Effector CD8-positive, alpha-beta T cell (primary cell): ENCODE measurements at places on chromosomes 2 and 18.

GRCh38 chr2:77008853-77009252 is 513.3 kb downstream of the LRRTM4 start:
- no peak for DNase-seq

- DNase-seq, result no peak
Observed at GRCh38 chr2:241865957-241866789, 3.4 kb upstream of the RTP5 start.

- DNase-seq, result no peak
Observed at GRCh38 chr2:101149241-101150192, 1.7 kb downstream of the TBC1D8 start.

GRCh38 chr18:29174891-29175290 is 998.0 kb upstream of the CDH2 start:
- no peak for DNase-seq

DNA sequence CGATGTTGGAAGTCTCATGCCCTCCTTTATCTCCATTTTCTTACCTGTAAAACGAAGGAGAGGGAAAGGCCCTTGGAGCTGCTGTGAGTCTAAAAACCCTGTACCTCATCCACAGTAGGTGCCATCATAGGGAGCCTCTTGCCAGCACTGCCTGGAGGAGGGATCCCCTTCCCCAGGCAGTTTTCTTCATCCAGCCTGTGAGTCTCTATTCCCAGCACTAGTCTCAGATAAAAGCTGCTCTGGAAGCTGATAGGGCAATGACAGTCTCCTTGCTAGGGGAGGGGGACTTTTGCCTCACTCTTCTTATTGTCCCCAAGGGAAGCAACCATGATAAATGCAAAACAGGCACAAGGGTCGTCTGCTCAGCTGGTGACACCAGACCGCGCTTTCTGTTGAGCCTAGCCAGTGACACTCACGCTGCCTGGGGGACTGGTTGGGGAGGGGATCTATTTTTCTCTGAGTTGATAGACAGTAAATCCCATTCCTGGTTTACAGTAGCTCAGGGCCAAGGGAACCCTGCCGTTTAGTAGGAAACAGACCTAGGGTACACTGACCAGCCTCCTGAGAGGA is 139.5 kb upstream of the NABP1 start:
- DNase-seq, result no peak

GRCh38 chr2:138633049-138633448 is 131.5 kb downstream of the SPOPL start:
- no peak for DNase-seq

- no peak for DNase-seq
Observed at GRCh38 chr2:29240601-29241000, 125.4 kb downstream of the CLIP4 start.

GRCh38 chr2:53259395-53260009 is 508.1 kb upstream of the CHAC2 start:
- no peak for DNase-seq

- no peak for DNase-seq
Observed at GRCh38 chr2:112686348-112687217, 34.2 kb upstream of the NT5DC4 start.

DNA sequence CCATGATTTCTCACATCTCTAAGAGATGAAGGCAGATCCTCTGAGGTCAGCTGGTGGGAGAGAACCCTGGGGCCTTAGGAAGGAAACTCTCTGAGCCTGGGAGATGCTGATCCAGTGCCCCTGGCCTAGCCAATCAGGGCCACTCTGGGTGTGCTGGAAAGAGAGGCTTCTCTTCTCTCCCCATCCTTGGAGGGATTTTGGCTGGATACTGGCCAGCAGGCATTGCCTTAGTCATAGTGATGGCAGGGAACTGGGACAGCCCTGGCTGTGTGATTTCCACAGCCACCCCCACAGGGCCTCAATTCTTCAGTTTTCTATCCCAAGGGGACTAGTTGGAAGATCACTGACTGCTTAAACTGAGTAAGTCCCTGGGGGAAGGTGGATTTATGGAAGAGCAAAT is 26.6 kb upstream of the PLB1 start:
- DNase-seq, result no peak

DNA sequence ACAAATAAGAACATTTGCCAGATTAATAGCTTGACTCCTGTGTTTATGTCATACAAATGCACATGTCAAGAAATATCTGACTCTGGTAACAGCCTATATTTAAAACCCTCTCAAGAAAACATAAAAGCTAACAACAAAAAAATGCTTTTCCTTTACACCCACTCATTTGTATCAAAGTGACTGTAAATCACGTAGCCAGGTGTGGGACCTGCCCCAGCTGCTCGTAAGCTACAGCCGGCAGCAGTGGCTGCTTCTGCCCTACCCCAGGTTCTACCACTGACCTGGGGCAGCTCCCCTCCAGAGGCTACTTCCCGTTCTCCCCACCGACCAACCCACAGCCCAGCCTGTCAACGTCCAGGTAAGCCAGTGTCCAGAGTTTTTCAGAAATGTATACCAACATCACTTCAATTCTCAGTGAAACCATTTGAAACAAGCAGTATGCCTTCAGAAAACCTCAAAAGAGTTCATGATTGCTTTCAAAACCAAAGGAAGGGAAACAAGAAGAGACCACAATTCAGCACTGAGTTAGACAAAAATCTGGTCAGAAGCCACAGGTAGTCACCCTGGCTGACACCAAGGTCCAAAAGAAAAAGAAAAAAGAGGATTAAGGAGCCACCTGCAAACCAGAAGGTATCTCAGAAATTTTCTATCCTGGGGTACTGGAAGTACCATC is 40.4 kb downstream of the KIDINS220 start:
- no peak for DNase-seq

GRCh38 chr2:66929632-66930338 is 467.3 kb upstream of the ETAA1 start:
- no peak for DNase-seq

GRCh38 chr2:78999406-78999805 is 26.1 kb upstream of the REG3G start:
- no peak for DNase-seq

GRCh38 chr18:77522051-77522675 is 272.5 kb downstream of the GALR1 start:
- DNase-seq, result no peak

DNA sequence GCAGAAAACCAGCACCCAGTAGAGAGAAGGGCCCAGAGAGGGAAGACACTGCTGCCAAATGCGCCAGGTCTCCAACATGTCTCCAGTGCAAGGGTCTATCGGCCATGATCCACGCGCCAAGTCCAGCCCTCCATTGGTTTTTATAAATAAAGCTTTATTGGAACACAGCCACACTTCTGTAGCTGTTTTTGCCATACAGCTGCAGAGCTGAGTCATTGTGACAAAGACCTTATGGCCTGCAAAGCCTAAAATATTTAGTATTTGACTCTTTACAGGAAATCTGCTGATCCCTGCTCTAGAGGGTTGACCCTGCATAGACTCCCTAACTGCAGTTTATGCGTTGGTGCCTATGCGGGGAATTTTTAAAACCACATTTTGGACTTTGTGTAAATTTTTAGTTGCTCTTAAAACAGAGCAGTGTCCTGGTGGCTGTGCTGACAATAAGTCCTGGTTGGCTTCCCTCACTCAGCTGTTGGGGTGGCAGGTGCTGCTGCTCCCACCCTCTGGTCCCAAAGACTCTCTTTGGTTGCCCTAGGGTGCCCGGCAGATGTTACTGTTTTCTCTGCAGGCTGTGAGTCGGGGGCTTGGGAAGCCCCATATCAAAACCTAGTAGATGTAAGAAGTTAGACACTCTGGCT is 154.9 kb downstream of the CTIF start:
- DNase-seq, result no peak

- no peak for DNase-seq
Observed at GRCh38 chr18:26176134-26176533, 42.5 kb downstream of the PSMA8 start.

DNA sequence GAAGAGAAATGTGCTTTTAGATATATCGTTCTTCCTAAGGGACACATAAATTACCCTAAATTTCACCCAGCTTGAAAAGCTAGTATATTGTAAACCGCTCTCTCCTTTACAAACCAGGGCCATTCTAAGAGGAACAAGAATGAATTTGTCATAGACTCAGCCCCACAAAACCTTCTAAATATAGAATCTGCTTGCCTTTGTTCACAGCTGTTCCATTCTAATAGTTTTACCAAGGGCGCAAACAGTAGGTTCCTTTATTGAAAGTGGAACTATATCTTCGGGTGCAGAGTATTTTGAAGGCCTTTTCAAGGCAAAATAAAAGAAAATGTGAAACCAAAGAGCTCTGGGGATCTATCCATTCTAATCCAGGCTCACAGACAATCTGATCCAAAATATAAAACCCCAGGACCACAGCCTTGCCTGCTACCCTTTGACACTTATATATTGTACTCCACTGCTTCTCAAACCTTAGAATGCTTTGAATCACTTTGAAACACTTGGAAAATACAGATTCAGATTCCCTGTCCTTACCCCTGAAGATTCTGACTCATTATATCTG is 316.8 kb downstream of the PAX3 start:
- no peak for DNase-seq

DNA sequence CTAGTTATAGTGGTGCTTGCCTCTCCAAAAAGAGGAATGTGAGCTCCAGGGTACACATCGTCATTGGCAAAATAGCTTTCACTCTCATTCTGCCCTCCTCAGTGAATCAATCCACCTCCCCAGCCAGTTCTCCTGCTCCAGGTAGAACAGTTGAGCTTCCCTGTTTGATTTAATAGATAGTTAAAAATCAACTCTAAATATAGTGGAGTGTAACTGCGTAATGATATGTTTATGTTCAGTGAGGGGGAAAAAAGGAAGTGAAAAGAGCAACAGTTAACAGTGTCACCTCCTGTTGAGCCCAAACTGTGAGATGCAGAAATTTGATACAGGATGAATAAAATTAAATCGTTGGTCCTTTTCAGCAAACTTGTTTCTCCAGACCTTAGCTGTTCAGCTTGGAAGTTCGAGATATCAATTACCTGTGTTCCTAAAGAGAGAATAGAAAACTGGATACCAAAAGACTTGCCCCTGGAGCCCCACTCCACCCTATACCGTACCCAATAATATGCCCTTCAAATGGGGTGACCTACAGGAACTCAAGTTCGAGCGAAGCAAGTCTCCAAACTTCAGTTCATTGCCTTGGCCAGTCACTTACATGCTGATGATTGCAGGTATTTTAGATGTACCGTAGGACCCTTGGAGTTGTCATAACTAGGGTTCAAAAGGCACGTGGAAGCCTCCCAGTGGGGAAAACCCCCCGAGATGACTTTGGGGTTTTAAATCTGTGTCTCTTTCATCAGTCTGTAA is 708.4 kb downstream of the RNF144A start:
- DNase-seq, result no peak
